HAP-1 (cell line): ENCODE measurements at places on chromosomes 13 and 19.

- no peak for DNase-seq
Observed at GRCh38 chr13:88908961-88909441, 1237.8 kb downstream of the SLITRK5 start.

DNA sequence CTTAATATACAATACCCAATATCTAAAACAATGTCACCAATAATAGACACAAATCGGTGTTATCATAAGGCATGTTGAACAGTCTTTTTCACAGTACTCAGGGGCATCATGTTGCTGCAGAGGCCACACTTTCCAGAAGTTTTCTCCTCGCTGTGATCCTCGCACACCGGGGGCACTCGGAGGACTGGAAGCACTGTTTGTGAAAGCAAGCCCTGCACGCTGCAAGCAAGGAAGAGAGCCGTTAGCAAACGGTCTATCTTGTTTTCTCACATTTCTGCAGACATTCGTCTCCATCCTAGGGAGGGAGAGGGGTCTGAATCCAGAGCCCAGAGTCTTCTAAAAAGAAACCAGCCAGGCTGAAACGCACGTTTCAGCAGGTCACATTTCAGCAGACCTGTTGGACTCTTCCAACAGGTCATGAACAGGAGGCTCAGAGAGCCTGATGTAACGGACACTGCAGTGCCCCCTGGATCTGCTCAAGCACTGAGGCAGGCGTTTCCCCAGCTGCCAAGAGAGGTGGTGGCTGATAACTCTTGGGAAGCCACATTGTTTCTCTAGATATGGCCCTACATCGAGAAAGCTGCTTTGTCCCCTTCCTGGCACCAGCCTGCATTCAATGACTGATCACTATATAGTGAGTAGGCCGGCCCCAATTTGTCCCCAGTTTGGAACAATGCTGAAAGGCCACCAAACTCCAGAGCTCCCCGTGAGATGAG lies 43.6 kb downstream of the RUBCNL start:
- DNase-seq, result no peak

- peak; percentile 35 for DNase-seq
Observed at GRCh38 chr13:103140001-103140671, 73.9 kb upstream of the SLC10A2 start.

DNA sequence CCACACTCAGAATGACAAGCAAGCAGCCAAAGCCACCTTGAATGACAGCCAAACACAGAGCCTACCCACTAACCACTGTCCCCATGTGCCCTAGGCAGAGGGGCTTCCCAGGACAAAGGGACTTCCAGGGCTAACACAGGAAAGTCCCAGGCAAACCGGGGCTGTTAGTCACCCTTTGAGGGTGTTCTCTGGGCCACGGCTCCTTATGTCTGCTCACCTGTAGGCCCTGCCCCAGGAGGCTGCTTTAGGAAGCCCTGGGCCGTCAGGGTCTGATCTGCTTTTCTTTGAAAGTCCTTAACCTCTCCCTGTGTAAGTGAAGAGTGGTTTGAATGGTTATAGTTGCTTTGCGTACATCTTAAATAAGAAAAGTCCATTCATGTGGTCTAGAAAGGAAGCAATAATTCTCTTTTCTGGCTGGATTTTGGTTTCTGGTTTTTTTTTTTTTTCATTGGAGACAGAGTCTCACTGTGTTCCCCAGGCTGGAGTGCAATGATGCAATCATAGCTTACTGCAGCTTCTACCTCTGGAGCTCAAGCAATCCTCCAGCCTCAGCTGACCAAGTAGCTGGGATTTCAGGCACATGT lies 161.4 kb downstream of the EFNB2 start:
- no peak for DNase-seq

DNA sequence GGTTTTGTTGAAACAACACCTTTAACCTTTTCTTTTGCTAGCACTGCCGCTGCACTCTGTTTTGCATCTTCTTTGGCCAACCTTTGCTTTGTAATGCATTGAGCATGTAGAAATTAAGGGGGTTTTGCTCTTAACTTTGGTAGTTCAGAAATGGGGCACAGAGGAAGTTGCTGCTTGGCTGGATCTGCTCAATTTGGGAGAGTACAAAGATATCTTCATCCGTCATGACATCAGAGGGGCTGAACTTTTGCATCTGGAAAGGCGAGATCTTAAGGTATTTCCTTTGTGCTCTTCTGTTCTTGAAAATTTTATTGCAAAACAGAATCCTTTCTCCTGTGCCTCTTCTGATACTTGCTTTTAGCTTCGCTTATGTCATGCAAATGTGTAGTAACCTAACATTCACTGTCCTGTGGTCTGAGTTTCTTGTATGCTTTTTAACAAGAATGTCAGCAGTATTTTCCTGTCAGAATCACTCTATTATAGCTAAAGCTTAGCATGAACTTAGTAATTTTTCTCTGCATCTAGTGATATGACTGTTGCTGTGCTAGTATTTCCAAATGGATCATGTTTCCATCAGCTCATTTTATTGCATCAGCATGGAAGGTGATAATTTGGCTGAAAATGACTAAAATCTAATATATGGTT lies 50.7 kb upstream of the AKAP11 start:
- DNase-seq, result peak; percentile 65

- no peak for DNase-seq
Observed at GRCh38 chr19:35629332-35629633, 447 bp downstream of the RBM42 start.

GRCh38 chr19:6109947-6110346 lies 353 bp downstream of the RFX2 start:
- no peak for DNase-seq

- no peak for DNase-seq
Observed at GRCh38 chr19:38265213-38265861, 964 bp downstream of the SPINT2 start.

GRCh38 chr13:40818926-40819325 lies 29.5 kb downstream of the SLC25A15 start:
- no peak for DNase-seq

DNA sequence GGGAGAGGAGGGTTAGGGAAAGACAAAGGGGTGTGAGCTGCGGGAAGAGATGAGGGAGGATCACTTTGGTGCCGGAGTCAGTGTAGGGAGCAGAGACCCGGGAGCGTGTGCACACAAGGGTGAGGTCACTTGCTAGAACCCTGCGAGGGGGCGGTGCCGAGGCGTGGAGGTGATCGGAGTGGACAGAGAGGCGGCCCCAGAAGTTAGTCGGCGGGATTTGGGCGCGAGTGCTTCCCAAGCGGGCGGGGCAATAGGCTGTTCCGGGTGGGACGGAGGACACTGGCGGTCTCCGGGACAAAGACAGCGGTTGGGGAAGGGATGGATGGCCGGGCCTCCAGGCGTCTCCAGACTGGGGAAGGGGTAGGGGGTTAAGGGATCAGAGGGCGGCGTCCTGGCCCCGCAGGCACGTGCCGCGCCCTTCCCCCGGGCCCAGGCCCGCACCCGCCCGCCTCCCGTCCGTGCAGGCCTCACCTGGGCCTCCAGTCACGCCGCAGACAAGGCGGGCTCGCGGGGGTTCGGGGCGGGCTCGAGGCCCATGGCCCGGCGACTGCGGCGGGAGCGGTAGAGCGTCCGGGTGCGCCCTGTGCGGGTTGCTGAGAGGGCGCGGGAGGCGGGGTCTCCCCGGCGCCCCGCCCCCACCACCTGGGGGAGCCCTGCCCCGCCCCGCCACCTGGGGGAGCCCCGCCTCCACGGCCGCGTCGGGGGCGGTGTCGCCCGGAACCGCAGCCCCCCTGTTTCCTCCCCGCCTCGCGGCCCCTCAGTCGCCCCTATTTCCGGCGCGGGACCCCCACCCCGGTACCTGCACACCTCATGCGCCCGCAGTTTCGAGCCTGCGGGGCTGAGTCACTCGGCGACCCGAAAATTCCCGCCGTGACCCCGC lies at the start of gene LPAR2:
LPAR2 (minus strand) TSS at position 600 of the 880 bp plus-strand sequence. CDS start 945 bp downstream, outside the sequence.
- DNase-seq, result no peak

DNA sequence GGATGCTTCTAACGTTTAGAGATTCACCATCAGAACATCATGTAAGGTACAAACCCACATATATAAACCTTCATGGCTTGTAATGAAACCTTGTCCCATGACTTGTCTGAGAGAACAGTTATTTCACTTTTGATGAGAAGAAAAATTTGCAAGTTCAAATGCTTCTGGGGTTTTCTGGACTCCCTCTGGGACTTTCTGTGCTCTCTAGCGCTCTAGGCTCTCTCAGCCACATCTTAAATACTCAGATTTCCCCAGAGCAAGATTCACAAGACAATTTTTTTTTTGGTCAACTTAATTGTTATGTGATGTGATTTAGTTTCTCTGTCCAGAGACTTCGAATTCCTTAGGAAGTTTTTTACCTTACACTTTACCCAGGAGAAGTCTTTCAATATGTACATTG lies 282.8 kb upstream of the EDNRB start:
- no peak for DNase-seq

DNA sequence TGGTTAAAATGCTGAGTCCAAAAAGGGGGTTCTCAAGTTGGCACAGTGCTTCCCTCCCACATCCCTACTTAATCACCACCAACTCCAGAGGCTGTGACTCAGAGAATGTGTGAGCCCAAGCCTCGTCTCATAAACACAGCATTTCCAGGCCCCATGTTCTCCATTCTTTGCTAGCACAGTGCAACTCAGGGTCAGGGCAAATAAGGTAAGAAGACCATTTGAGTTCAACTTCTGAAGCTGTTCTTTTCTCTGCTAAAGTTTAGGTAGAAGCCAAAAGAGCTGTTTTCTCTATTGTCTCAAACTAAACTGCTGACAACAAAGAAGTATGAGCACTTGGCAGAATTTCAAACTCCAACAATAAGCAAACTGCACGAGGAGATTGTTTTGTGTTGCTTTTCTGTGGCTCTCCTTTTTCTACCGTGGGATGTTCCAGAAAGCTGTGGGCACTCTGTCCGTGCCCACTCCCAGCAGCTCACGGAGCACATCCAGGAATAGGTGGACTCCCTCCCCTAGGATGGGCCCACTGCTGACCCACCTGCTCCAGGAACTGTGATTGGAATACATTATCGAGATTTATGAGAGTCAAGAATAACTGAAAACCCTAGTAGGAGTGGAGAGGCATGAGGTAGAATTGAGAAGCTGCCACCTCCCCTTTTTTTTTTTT lies 494.3 kb downstream of the COG6 start:
- DNase-seq, result peak; percentile 25

- no peak for DNase-seq
Observed at GRCh38 chr19:35038623-35039512, 2.7 kb upstream of the HPN start.

- DNase-seq, result peak; percentile 18
Observed at GRCh38 chr13:46288570-46289259, 77.0 kb downstream of the LRRC63 start.

DNA sequence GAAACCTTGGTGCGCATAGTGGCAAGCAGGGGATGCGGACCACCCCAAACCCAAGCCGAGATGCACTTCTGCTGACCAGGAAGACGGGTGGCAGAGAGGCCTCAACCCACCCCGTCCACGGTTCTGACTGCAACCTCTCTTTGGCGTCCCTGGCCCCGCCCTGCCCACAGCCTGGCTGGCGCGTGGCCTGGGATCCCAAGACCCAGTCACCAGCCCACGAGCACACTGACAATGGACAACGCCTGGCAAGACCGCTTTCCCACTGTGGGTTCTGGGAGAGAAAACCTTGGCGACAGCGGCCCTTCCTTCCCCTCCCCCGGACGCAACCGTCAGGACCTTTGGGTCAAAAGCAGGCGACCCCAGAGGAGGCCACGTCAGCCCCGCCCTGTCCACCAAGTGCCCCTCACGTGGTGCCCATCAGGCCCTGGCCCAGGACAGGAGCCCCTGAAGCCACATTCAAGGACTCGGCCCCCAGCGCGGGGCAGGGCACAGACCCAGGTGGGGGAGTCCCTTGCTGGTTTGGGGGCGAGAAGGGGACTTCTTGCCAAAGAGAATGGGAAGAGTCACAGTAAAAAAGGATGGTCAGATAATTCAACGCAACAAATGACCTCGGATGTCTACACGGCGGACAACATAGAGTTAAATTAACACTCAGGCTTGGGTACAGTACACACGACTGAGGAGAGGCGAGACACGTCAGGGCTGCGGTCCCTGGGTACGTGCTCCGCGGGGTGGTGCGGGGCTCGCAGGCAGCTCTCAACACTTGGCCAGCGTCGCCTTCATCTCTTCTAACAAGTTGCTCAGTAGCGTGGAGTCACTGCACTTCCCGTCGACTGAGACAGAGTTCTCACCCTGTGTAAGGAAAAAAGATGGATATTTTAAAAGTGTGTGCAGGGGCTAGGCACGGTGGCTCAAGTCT lies 5.0 kb downstream of the IZUMO4 start:
- no peak for DNase-seq

GRCh38 chr19:3867971-3868769 lies 668 bp downstream of the ZFR2 start:
- no peak for DNase-seq

- no peak for DNase-seq
Observed at GRCh38 chr19:55677572-55678028, 2.6 kb downstream of the EPN1 start.

DNA sequence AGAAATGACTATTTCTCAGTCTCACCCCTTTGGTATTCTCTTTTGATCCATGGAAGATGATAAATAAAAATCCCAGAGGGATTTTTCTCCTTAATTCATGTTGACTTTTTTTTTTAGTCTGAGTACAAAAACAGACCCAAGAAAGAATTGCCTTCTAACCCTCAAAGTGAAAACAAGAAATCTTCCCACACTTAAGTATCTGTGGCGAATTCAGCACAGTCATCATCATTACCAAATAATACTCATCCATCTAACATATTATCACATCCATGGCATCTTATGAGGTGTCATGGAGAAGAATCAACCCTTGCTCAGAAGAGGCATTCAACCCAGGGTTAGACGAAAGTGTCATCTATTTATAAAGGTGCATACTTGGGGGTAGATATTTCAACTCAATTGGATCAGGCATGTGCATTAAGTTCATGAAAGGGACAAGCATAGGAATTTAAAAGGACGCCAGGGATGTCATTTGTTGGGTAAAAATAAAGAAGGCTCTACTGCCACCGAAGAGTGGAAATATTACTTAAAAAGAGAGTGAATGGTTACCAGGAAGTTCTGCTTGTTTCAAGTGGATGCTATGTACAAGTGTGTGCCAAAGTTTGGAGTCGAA lies 101.9 kb downstream of the FLT1 start:
- DNase-seq, result no peak
